ENCODE measurements at places on chromosomes 4 and X.

DNA sequence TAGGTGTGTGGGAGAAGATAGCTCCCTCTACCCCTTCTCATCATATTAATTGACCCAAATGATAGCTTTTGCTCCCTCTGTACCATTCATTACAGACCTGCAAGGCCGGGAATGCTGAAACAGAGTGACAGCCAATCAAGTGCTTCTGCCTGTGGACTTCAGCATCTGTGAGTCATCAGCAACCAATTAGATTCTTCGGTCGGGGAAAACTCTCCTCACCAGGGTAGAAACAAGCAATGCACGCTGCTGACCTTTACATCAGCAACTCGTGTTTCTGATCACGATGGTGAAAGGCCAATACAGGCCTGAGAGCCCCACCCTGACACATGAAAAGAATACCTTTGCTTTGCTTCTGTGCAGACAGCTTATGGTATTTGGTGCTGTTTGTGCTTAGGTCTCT is 347.2 kb upstream of the DDX53 start:
- peak; percentile 52 for DNase-seq

- peak; percentile 0 for DNase-seq
Measured at GRCh38 chrX:3940000-3940610, 226.7 kb upstream of the PRKX start.

DNA sequence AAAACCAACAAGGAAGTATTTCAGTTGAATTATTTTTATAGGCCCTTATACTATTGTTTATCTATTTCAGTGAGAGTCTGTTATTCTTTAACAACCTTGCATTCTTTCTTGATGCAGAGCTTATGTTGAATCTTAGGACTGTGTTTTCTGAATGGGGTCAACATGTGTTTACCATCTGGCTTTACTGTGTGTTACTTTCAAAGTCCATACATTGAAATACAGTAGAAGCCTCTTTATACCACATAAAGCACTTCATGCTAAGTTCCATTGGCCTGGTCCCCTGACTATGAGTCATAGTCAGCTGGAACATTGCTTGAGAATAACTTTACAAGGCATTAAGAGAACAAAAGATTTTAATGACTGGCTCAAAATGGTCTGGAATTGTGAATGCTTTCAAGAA is 152.6 kb downstream of the GASK1B start:
- DNase-seq = no peak

DNA sequence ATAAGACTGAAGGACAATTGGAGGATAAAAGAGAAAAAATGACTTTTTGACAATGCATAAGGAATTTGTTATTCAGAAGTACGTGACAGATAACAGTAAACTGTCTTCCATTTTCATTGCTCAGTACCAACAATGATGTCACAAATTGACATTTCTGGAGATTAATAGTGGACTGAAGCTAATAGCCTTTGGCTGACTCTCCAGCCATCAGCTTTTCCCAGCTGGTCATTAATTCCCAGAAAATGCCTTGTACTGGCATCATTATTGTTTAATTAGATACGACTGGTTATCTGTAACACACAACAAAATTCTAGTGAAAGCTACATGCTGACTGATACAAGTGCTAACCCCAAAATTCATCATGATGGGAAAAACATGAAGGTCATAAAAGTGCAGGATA is 147.9 kb upstream of the FGF13 start:
- no peak for DNase-seq

GRCh38 chr4:87566276-87566675 is 37.1 kb upstream of the SPARCL1 start:
- DNase-seq = no peak

DNA sequence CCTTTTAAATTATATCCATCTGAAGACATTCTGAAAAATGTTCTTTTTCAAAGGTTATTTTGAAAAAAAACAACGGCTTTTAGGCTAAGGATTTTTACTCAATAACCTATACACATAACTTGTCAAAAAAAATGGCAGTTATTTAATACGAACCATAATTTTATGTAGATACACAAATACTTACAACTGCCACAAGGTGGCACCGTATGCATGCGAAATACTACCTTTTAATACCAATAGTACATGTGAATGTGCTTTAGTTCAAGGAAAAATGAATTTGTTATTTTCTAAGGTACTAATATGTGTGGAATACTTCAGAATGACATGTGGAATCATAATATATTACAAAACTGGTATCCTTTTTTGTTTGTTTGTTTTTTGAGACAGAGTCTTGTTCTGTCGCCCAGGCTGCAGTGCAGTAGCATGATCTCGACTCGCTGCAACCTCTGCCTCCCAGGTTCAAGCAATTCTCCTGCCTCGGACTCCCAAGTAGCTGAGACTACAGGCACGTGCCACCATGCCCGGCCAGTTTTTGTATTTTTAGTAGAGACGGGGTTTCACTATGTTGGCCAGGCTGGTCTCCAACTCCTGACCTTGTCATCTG is 4.6 kb upstream of the MAD2L1 start:
- peak; percentile 73 for DNase-seq

GRCh38 chrX:72366178-72366577 is 60.5 kb upstream of the CITED1 start:
- no peak for DNase-seq

DNA sequence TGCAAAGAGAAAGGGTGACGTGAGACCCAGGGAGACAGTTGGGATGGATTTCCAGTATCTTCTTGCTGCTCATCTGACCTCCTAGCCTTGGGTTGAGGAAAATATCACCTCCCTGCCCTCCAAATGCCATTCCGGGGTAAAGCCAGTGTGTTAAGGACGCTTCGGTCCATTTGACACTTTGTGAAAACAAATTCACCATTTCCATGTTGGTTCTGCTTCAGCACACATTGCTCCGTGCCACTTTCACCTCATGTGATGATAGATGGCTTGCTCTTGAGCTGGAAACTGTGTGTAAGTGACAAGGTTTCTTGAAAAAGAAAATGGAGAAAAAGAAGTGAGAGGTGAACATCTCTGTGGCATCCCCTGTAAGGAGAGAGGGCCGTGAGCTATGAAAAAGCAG is 256.1 kb upstream of the PGRMC2 start:
- no peak for DNase-seq

DNA sequence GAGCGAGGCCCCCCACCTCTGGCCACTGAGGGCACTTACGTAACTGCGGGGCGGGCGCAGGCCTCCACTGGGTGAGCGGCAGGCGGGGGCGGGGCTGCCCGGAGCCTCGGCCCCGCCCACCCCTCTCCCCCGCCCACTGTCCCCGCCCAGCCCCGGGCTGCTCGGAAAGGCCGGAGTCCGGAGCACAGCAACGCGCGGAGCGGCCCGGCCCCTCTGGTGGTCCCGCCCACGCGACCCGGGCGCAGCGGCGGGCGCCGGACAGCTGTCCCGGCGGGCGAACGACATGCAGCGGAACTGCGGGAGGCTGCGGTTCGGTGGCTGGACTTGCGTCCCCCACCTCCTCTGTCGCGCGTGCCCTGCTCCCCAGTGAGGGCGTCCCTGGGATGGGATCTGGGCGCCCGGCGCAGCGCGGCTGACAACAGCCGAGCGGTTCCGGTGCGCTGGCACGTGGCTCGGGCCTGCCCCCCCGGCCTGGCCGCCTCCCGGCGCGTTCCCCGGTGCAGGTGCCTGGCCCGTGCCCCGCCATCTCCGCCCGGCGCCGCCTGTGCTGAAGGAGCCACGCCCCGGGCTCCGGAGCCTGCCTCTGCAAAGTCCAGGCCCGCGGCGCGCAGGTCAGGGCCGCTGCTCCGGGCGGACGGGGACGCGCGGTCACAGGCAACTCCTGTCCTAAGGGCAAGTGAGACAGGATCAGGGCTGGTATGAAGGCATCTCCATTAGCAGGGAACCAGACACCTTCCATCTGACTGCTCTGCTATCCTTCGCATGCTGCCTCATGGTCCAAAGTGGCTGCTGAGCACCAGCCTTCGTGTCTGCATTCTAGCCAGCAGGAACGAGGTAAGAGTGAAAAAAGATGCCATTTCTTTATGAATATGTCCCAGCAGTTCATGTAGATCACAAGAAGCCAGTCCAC is 21.8 kb upstream of the JAKMIP1 start:
- DNase-seq = peak; percentile 78

GRCh38 chr4:94540476-94540875 is 88.7 kb downstream of the PDLIM5 start:
- no peak for DNase-seq

DNA sequence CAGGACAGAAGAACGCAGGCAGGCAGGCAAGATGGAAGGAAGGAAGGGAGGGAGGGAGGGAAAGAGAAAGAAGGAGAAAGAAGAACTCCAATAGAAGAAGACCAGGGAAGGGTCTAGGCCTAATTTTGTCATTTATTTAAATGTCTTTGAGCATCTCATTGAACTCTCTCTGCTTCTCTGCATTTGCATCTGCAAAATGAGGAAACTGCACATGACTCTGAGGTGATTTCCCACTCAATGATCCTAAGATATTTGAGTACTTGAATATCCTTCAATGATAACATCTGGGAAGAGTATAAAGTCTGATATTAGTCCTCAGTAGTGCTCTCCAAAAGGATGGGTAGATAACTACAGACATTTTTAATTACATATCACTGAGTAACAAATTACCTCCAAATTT is 33.1 kb upstream of the RBPJ start:
- no peak for DNase-seq

GRCh38 chr4:184344899-184345572 is 127.4 kb upstream of the ENPP6 start:
- no peak for DNase-seq

GRCh38 chrX:130079824-130080406 is 30.4 kb downstream of the ELF4 start:
- peak; percentile 78 for DNase-seq

DNA sequence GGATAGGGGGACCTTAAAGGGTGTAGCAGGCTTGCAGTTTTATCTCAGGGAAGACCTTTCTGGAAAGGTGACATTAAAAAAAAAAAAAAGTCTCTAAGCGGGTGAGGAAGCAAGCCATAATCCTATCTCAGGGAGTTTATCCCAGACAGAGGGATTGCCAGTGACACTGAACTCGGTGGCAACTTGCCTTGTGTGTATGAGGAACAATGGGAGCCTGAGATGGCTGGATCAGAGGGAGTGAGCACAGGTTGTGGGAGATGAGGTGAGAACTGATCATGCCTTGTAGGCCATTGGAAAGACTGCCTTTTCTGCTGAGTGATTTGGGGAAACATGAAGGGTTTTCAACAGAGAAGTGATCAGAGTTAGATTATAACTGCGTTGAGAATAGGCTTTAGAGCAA is 31.1 kb downstream of the DTHD1 start:
- DNase-seq = no peak

DNA sequence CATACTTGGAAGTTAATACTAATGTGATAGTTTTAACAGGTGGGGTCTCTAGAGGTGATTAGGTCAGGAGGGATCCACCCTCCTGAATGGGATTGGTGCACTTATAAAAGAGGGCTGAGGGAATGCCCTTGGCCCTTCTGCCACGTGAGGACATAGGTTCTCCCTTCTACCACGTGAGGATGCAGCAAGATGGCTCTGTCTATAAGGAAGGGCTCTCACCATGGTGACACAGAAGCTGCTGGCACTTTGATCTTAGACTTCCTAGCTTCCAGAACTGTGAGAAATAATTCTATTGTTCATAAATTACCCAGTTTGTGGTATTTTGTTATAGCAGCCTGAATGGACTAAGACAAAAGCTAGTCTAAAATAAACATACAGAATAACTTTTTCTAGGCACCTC is 1.0 kb downstream of the AADAT start:
- no peak for DNase-seq

DNA sequence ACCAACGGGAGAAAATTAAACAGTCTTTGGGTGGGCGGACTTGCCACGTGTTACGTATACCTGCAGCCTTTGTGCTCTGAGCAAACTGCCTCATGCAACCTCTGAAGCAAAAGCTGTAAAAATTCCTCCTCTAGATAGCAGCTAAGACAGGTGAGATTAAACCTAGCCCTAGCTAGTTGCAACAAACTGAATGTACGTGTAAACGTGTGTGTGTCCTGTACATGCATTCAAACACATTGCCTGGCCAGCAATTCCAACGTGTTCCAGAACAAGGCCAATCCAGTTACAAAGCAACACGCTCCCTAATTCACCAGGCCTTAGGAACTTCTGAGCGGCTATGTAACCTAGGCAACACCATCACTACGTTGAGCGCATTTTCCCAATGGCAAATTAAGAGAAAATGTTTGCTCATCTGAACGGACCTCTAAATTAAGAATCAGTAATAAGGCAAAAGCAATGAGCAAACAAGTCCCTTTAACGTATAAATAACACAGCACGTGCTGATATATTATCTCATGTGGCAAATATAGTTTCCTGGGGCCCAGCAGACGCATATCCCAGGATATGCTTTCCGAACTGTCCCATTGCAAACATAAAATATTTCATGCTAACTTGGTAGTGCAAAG is 792 bp downstream of the PPID start:
- DNase-seq = peak; percentile 50

- DNase-seq = no peak
Measured at GRCh38 chr4:10181745-10182445, 65.3 kb upstream of the WDR1 start.

- DNase-seq = no peak
Measured at GRCh38 chr4:48960988-48961635, 25.0 kb upstream of the CWH43 start.

DNA sequence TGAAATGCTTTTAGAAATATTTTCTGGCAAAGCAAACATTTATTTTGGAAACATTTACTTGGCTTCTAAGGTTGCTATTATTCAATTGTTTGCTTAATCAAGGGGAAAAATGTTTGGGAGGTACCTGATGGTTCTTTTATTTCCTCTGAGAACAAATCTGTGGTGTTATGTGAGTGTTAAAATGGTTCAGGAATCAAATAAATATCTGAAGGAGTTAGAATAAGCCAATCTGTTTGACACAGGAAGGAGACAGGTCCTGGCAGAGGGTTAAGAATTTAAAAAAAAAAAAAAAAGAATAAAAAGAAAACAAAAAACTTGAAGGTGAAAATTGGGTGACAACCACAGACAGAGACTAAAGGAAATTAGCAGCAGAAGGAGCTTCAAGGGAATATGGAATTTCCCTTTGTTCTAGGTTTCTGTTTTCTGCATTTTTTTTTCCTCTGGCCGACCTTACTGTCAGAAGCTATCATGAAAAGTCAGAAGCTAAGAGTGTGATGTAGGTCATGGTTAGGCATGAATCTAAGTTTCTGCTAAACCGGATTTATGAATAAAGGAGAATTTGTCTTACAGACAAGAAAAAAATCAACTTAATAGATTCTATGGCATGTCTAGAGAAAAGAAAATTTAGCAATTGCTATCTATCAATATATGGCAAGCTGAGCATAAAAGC is 78.6 kb upstream of the PNPLA4 start:
- no peak for DNase-seq

DNA sequence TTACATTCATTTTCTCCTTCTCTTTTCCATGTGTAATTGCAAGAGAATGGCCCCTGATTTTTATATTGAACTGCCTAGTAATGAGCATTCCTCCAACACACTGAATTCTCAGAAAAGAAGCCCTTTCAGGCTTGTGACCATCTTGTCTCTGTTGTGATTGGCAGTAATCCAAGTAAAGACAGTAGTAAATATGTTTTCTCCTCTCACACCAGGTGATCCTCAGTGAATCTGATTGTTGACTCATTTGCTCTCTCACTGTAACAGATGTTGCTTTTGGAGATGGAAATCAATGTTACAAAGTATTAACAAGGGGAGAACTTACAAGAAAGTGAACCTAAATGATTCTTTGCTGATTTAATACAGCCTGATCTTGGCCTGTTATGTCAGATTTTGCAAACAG is 271.0 kb downstream of the AFF2 start:
- DNase-seq = no peak

All from cerebellar cortex (tissue), 1 donor.